Endodermal cell (in vitro differentiated cells): ENCODE measurements at places on chromosomes 12 and 14. TPM values are rescaled to one million over a fixed set of nuclear protein-coding genes. Genes with fewer than 3 reads are reported as not detected.

GRCh38 chr12:74817499-74817898 is 279.9 kb downstream of the ATXN7L3B start:
- DNase-seq = no peak

DNA sequence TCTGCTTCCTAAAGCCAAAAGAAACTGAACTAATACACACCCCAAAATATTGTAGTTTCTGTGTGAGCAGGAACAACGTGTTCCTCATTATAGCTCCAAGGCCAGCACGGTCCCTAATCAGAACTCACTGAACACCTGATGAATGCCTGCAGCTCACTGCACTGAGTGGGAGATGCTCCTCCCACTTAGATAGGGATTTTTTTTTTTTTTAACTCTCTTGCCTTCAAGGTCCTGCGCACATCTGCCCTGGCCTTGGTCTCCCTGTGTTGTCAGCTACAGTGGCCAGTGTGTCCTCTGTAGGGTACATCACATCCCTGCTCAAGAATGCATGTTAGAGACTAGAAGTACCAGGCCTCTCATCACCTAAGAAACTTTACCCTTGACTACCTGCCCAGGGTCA is 44.3 kb upstream of the TMPO start:
- peak; percentile 24 for DNase-seq

GRCh38 chr14:52443506-52443905 is 108.8 kb downstream of the TXNDC16 start:
- no peak for DNase-seq

Gene NTS
- 2.6 and 3.0 TPM in 2 replicates for total RNA-seq

Gene ANKRD33
- total RNA-seq = 0.23 TPM in 1 of 2 replicates, not detected in the other
